ENCODE measurements at places on chromosomes 11 and 22.

- no peak for DNase-seq
Observed at GRCh38 chr22:45919504-45920286, 57.3 kb downstream of the WNT7B start.

- DNase-seq = peak; percentile 57
Observed at GRCh38 chr11:102794382-102794781, 3.6 kb downstream of the MMP1 start.

GRCh38 chr22:36153501-36154422 lies 6.8 kb downstream of the APOL3 start:
- no peak for DNase-seq

GRCh38 chr11:111379602-111380136 lies 594 bp upstream of the POU2AF1 start:
- no peak for DNase-seq

- DNase-seq = no peak
Observed at GRCh38 chr11:114097832-114098231, 38.3 kb downstream of the ZBTB16 start.

DNA sequence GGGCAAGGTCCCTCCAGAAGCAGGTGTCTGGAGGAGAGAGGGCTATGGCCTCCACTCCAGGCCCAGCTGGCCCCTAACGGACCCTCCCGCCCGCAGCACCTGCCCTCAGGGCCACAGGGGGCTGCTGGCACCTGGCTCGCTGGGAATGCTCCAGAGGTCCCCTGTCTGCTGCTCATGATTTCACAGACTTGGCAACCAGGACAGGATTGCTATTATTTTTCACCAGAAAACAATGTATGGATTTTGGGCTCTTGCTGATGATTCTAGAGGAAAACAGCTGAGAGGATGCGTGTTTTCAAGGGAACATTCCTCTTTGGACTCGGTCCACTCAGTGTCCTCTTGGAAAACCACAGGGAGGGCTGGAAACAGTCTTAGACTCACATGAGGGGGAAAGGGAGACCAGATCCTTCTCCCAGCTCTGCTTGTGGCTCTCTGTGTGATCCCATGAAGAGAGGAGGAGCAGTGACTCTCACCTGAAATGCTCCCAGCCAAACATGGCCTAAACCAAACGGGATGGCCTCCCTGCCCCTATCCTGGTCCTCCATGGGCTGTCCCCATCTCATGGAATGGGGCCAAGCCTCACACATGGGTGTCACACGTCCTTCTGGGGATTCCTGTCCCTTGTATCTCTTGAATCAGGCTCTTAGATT lies 15.8 kb downstream of the MYEOV start:
- no peak for DNase-seq

- DNase-seq = no peak
Observed at GRCh38 chr22:32585737-32586136, 111.1 kb downstream of the FBXO7 start.

DNA sequence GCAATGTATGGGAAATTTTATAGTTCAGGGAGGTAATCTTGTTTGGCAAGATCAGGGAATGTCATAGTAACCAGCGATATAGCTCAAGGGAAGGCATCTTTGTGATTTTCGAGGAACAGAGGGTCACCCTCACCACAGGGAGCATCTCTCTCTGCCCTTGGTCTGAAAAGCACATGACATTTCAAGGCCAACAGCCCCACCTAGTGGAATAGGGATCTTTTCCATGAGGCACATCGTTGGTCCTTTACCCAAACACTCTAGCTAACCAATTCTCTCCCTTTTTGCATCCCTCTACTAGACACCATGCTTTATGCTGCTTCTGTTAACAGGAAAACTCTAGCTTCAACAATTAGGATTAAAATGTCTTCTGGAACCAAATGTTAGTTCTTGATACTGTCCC lies 179.0 kb downstream of the GRM5 start:
- peak; percentile 28 for DNase-seq

GRCh38 chr11:14974515-14975251 lies 2.5 kb upstream of the CALCA start:
- peak; percentile 55 for DNase-seq

DNA sequence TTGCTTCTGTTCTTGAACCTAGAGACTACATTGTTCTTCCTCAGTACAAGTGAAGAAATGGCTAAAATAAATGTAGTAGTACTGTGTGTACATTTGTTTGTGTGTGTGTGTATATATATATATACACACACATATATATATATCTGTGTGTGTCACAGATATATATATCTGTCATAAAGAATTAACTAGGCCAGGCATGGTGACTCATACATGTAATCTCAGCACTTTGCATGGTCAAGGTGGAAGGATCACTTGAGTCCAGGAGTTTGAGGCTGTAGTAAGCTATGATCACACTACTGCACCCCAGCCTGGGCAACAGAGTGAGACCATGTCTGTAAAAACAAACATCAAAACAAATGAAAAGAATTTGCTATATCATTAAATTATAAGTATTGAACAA lies 164.8 kb downstream of the DYNC2H1 start:
- no peak for DNase-seq

GRCh38 chr22:37443086-37443485 lies 15.8 kb upstream of the ELFN2 start:
- no peak for DNase-seq

- DNase-seq = peak; percentile 65
Observed at GRCh38 chr11:86670181-86670580, 2.2 kb downstream of the ME3 start.

- DNase-seq = no peak
Observed at GRCh38 chr11:128422576-128423370, 164.6 kb downstream of the ETS1 start.

GRCh38 chr22:30247561-30247960 lies 1.0 kb upstream of the LIF start:
- DNase-seq = no peak

DNA sequence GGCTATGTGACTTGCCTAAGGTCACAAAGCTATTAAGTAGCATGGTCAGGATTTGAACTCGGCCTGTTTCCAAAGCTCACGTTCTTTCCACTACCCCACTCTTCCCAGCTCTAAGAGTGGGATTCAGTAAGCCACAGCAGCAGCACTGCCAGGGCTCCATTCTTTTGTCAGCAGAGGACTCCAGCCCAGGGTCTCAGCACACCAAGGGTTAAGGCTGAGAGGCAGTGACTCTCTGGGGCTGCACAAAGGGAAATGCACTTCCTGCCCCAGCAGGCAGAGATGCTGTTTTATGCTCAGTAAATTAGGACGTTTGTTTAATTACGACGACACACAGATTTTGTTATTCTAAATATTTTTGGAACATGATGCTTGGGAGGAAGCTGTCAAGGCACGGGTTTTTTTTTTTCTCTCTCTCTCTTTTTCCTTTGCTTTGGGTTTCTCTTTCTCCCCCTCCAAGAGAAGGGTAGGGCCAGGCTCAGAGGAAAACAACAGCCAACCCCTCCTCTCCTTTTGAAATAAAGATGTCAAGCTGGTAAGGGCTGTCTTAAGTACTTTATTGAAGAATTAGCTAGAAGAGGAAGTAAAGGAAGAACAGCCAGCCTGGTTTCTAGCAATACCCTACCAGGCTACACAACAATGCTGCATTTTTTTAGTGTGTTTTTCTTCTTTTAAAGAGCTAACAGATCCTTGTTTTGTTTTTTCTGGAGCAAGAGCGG lies 2.8 kb downstream of the MYH9 start:
- peak; percentile 48 for DNase-seq

DNA sequence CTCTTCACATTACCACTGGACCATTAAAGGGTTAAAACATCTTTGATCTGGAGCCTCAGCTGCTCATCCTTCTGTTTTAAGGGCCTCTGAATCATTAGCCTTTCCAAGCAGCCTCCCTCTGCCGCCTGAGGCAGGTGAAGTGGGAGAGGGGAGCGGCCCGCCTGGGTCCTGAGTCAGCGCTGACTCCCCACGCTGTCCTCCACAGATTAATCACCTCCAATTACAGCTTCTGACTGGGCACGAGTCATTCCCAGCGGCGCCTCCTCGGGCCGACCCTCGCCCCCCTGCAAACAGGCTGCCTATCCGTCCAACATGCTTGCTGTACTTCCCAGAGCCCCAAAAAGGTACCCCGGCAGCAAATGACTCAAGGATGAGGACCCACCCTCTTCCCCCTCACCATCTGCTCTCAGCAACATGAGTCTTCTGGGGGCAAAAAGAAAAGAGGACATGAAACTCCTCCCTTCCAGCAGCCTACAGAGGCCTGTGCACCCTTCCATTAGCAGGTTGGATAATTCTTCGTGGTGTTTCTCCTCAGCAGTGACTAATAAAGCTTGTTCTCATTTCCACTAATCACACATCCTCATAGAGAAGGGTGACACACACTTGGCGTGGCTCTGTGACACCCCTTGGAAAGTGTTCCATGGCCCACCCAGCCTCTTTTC lies 44.3 kb upstream of the JAM3 start:
- peak; percentile 44 for DNase-seq

DNA sequence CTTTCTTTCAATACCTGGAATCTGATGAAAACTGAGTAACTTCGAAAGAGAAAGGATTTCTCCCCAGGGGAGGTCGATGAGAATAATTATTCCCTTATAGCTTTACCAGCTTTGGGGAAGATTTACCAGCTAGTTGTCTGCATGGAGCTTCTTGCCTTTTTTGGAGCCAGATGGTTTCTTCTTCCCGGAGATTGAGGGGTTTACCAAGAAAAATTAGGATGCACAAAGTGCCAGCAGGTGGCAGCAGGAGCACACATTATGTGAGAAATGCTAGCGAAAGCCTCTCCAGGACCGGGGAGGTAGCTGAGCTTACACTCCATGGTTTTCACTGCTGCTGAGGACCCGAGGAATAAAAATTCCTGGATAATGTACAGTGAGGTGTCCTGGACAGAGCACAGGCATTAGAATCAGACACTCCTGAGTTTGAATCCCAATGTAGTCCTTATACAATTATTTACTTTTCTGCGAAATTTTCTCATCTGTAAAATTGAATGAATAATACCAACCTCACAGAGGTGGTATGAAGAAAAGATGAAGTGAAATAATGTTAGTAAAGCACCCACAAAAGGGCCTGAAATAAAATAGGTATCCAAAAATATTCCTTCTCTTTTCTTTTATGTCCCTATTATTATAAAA lies 46.0 kb upstream of the PARVA start:
- peak; percentile 72 for DNase-seq

GRCh38 chr11:71176812-71177211 lies 75.6 kb downstream of the SHANK2 start:
- DNase-seq = no peak

- no peak for DNase-seq
Observed at GRCh38 chr11:111039982-111040381, 205.5 kb upstream of the POU2AF2 start.

- DNase-seq = no peak
Observed at GRCh38 chr11:14101388-14101787, 138.9 kb downstream of the SPON1 start.

DNA sequence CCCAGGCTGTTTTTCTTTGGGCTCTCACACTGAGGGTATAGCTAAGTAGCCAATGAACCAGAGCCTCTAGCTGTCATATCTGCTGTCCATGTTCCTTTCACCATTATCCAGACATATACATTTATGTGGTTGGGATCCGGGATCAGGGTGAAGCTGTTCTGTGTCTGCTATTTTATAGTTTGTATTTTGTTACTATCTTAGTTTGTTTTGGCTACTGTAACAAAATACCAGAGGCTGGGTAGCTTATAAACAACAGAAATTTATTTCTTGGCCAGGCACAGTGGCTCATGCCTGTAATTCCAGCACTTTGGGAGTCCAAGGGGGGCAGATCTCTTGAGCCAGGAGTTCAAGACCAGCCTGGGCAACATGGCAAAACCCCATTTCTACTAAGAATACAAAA lies 40.5 kb upstream of the CABP7 start:
- no peak for DNase-seq

DNA sequence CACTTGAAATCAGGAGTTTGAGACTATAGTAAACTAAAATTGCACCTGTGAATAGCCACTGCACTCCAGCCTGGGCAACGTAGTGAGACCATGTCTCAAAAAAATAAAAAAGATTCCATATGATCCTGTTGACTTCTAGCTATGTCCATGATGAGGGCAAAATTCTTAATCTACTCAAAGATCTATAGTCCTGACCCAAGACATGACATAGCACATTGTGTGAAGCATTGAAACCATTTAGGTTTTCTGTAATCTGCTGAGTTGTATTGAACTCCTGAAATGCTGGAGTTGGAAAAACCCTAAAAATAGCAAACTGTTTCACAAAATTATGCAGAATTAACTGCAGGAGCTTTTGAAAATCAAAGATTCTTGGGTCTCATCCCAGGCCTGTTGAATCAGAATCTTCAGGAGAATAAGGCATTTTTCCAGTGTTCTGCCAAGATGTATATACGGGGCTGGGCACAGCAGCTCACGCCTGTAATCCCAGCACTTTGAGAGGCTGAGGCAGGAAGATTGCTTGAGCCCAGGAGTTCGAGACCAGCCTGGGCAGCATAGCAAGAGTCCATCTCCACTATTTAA lies 29.8 kb upstream of the LDHA start:
- DNase-seq = no peak

DNA sequence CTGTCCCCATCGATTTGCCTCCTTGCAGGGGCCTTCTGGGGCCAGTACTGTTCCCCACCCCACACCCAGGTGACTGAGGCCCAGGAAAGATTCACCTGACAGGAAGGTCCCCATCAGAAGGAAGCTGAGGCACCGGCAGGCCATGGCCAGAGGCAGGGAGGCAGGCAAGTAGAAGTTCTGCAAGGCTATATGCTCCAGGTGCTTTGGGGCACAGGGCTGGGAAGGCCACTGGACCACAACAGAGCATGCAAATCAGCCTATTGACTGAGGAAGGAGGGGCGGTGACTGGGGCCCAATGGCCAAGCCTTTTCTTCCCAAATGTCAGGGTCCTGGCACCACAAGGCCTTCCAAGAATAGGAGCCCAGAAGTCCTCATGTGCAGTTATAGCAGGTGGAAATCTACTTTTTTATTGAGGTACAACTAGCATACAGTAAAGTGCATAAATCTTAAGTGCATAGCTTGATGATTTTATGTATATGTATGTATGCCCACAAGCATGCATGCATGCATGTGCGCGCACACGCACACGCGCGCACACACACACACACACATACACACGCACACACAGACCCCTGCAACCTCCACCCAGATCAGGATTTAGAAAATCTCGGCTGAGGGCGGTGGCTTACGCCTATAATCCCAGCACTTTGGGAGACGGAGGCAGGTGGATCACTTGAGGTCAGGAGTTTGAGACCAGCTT lies at the start of gene VPREB3:
VPREB3 (minus strand) TSS at position 206 of the 700 bp plus-strand sequence; CDS start at position 144, 62 bp downstream.
- no peak for DNase-seq

DNA sequence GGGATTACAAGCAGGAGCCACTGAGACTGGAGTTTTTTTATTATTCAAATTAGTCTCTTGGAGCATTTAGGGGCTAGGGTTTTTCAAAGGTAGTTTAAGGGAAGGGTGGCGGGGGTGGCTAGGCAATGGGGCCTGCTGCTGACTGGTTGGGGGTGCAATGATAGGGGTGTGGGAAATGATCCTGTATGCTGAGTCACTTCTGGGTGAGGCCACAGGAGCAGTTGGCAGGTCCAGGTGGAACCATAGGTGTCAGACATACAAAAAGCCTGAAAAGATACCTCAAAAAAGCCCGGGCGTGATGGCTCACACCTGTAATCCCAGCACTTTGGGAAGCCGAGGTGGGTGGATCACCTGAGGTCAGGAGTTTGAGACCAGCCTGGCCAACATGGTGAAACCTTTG lies 13.7 kb downstream of the MTFP1 start:
- no peak for DNase-seq

- DNase-seq = no peak
Observed at GRCh38 chr11:131800452-131800851, 430.0 kb downstream of the NTM start.

- DNase-seq = peak; percentile 79
Observed at GRCh38 chr11:95849087-95849825, 59.0 kb downstream of the CEP57 start.
